ENCODE measurements at places on chromosomes 12 and 14.

GRCh38 chr12:4069670-4070010 is 196.4 kb upstream of the PARP11 start:
- DNase-seq = no peak

DNA sequence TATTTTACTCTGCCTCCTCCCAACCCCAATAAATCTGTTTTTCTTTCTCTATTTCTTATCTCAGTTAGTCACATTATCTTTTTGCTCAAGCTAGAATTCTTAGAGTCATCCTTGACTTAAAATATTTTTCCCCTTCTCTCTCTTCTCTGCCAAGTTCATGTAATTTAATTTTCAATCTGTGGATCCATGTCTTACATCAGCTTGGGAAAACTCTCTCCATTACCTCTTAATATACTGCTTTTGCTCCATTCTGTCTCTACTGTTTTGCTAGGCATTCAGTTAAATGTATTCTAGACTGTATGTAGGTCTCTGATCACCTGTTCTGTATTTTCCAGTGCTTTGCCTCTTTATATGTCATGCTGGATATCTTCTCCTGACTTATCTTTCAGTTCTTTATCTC is 51.0 kb upstream of the NR1H4 start:
- DNase-seq = no peak

DNA sequence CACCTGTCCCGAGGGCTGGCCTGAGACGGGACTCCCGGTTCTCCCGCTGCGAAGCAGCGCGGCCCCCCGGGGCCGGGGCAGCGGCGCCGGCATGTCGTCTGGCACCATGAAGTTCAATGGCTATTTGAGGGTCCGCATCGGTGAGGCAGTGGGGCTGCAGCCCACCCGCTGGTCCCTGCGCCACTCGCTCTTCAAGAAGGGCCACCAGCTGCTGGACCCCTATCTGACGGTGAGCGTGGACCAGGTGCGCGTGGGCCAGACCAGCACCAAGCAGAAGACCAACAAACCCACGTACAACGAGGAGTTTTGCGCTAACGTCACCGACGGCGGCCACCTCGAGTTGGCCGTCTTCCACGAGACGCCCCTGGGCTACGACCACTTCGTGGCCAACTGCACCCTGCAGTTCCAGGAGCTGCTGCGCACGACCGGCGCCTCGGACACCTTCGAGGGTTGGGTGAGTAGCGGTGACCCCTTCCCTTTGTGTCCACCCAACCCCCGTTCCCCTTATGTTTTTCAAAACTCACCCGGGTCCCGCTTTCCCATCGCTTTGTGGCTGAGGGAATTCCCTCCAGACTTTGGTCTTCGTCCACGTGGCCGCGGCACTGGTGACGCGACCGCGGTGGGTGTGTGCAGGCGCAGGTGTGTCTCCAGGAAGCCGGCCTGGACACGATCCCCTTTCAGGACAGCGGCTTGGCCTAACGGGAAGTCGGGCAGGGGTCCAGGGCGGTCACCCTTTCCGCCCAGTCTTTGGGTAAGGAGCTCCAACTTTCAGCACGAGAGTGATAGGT is 826 bp downstream of the PRKCH start:
- DNase-seq = no peak

DNA sequence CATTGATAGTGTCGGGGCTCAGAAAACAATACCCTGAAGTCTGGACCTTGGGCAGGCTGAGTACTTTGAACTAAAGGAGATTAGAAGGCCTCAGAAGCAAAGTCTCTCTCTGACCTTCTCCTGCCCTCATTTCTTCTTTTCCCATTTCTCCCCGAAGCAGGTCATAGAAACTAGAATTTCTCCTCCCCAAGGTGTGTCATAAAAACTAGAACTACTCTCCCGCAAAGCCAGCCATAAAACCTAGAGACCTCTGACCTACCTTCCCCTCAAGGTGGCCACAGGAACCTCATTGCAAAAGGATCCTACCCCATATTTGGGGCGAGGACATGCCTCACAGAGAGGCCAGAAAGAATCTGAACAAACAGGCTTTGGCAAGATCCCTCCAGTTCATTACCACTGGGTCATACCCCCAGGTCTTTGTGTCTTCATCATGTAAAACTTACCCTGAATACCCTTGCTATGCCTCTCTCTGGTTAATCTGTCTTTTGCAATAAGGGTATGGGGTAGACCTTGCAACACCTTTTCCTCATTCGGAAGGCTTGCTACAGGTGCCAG is 64.7 kb upstream of the ZFP36L1 start:
- DNase-seq = no peak

- DNase-seq = no peak
Observed at GRCh38 chr12:32005496-32006125, 46.4 kb downstream of the RESF1 start.

DNA sequence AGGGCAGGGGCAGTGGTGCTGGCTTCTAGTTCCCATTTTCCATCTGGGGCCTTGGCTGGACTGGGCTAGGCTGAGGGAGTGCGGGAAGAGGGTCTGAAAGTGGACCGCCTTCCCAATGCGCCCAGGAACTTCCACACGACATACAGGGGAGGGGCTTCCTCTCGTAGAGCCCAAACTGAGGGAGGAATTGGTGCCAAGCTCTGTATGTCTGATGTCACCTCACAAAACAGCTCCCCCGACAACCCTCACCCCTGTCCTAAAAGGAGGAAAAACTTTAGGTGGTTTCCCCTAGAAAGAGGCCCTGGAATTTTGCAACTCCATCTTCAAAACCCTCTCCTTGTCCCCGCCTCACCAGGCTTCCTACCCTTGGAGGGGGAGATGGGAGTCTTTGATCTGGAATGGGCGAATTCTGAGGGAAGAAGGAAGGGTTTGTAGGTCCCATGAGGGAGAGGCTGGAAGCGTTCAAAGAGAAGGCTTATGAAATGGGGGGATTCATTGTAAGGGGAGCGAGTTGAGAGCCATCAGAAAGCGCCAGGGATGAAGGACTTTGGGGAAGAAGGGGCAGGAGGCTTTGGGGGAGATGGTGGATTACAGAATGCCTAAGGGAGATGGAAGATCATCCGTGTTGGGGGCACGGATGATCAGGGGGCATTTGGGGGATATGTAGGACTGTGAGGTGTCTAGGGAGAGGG is 844 bp downstream of the GLTP start:
- DNase-seq = peak; percentile 41

DNA sequence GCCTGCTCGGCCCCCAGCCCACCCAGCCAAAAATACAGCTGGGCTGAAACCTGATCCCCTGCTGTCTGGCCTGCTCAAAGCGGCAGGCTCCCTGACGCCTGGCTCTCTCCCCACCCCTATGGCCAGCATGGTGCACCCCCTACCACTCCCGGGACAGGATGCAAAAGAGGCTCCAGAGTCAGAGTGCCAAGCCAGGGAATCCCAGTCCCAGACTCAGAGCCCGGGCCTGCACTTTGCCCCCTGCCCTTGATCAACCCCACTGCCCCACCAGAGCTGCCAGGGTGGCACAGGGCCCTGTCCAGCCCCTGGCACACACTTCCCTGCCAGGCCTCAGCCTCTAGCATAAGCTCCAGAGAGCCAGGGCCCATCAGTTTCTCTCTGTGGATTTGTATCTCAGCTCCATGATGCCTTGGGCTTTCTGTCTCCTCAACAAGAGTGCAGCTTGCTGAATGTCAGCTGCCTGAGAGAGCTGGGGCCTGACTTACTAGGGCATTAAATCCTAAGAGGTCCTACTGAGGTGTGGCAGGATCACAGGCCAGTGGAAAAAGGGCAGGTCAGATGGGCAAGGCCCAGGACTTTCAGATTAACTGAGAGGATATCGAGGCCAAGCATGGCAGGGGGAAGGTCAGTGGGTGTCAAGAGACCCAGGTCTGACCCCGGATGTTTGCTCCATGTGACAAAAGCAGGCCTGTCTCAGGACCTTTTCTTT is 13.9 kb downstream of the ACVRL1 start:
- DNase-seq = no peak

GRCh38 chr12:28954333-28954732 is 194.7 kb upstream of the FAR2 start:
- no peak for DNase-seq

- DNase-seq = no peak
Observed at GRCh38 chr12:111034886-111035577, 114.7 kb upstream of the MYL2 start.

DNA sequence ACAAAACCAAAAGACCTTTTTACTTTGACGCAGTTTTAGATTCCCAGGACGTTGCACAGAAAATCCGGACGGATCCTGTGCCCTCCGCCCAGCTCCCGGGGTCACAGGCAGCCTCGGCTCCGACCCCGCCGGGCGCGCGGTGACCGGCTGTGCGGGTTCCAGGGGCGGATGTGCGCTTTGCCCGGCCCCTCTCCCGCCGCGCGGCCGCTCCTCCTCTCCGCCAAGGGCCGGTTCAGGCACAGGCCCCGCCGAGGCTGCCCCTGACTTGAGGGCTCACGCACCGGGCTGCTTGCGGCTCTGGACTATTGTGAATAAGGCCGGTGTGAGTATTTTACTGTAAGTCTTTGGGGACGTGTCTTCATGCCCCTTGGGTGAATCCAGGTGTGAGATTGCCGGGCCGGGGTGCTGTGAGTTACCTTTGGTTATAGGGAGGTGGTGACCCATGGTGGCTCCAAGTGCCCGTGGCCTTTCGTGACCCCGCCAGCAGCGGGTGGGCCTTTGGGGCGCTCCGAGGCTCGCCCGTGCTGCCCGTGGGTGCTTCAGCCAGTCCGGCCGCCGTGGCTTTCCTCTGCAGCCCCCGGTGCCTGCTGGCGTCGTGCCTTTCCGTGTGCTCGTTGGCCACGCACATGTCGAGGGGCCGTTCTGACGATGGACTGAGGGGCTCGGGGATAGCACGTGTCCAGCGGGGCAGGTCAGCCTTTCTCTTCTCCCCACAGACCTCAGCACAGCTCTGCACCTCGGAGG is 45.9 kb downstream of the NOC4L start:
- DNase-seq = peak; percentile 48

DNA sequence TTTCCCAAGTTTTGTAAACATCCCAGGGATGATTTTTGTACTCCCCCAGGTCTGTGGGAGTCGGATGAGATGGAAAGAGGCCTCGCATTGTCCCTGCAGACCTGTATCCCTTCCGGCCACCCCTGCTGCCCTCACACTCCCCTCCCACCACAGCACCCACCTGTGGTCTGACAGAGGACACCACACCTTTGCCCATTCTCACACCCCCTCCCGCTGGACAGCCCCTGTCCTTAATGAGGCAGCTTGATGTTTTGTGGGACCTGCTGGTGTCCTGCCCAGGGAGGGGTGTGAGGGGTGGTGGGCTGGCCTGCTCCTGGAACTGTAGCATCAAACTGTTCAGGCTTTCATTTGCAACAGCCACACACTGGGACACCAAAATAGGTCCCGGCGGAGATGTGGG is 71.3 kb downstream of the EID3 start:
- no peak for DNase-seq

DNA sequence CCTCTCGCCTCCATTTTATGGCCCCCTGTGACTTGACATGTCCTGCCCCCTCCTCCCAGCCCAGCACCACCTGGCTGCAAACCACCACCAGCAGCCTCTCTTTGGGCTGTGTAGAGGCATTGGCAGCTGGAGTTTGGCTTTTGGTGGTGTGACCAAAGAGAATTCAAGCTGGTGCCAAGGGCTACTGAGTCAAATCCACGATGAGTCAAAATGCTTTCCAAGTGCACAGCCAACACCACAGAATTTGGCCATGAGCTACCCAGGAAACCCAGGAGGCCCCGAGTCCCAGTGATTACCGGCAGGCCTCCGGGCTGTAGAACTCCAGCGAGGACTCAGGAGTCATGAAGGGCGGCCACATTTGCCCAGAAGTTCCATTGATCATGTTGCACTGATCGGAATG is 53.8 kb downstream of the SCARB1 start:
- DNase-seq = no peak

DNA sequence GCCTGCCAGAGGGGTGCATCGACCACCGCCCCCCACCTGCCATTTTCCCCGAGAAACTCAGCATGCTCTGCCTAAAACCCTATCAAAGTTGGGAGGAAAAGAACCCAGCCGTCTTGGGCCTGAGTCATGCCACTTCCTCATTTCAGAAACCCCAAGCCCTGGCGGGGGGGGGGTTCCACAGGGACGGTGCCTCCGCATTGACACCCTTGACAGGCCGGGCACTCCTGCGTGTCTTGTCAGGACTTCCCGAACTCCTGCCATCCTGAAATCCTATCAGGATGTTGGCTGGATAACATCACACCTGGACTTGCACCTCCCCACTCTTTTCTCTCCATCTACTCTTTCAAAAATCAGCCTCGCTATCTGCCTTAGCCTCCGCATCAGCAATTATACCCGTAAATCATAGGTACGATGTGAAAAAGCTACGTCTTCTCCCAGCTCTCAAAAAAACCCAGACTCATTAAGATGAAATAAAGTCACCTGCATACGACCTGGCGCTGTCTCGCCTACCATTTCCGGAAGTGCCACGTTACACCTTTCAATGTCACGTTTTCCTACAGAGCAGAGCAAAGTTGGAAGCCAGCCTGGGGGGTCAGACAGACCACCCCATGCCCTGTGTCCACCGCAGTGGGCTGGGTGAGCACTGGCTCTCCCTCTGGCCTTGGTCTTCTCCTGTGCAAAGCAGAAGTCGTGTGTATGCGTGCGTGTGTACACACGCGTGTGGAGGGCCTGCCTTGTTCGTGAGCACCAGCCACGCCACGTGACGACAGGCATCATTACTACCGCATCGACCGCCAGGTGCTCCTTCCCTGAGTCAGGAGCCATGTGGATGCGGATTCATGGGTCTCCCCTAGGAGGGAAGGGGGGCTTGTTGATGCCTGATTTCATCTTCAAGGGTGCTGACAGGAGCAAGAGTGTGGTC is 96.7 kb downstream of the RFLNA start:
- DNase-seq = peak; percentile 72

DNA sequence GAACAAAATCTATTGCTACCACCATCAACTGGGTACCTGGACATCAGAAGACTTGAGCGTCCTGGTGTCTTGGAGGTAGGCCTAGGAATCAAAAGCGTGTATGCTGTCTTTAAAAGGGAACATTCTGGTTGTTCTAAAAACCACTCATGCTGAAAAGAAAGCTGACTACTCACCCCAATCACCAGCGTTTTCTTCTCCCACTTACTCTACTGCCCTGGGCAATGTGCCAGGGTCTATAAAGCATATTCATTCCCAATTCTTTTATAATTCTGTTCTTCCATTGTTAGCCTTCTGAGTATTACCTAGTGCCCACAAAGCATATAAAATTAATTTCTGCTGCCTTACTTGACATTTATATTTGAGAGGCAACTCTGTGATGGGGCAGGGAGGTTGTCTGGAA is 133.4 kb downstream of the KCNA5 start:
- no peak for DNase-seq

- DNase-seq = no peak
Observed at GRCh38 chr14:53472306-53472705, 319.2 kb upstream of the DDHD1 start.

GRCh38 chr12:124296295-124296915 is 1.5 kb downstream of the RFLNA start:
- DNase-seq = no peak

DNA sequence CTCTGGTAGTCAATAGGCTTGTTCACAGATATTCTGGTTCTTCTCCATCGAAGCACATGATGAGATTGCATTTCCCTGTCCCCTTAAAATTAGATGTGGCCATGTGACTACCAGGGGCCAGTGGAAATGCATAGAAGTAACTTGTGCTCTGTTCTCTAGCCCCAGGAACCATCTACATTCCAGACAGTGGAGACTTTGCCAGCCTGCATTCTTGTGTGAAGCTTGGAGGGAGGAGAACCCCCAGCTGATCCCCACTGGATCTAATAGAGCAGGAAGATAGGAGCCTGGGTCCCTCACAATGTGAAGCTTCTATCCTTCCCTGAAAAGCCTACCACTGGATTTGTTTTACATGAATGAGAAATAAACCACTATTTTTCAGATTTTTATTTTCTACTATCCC is 130.1 kb downstream of the KITLG start:
- DNase-seq = no peak

- no peak for DNase-seq
Observed at GRCh38 chr14:104547998-104548700, 31.4 kb upstream of the C14orf180 start.

Measured in hepatic stellate cell (primary cell).